ENCODE measurements at places on chromosomes 7 and 10. TPM values are rescaled to one million over a fixed set of nuclear protein-coding genes. Genes with fewer than 3 reads are reported as not detected.

- H3K27ac ChIP-seq: no peak overlapping the region
- no peaks in the 10 kb centered on the region for H3K36me3 ChIP-seq
- no peak overlapping the region for H3K4me3 ChIP-seq
- H3K4me1 ChIP-seq: peaks cover 9% of the 10 kb centered on the region
- no peaks in the 10 kb centered on the region for H3K27me3 ChIP-seq
These were observed 6.2 kb downstream of the TMEM236 start for GRCh38 chr10:17758200-17758599.

TAS2R38 gene
- total RNA-seq: not detected

DNA sequence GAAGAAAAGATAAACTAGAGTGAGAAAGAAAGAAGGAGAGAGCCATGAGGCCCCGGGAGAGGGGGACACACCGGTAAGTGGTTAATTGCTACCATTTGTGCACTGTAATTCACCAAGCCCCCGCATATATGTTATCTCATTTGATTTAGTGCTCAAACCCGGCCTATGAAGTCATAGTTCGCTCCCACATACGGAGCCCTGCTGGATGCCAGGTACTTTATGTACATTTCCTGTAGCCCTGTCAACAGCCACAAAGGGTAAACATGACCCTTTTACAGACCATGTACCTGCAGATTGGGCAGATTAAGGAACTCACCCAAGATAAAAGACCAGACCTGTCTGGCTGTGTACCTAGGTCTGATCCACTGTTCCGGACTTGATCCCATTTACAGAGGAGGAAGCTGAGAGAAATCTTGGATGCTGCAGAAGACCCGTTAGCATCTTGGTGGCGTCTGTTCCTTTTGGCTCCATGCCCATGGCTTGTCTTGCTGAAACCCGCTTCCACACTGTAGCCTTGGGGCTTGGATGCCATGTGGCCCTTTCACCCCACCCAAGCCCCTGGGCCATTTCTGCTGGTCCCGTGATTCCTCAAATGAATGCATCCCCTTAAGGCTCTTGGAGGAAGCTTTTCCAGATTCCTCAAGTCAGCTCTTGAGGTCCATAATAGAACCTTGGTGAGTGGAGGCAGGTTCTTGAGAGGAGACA is 32.3 kb downstream of the FAM241B start:
- H3K27me3 ChIP-seq: peaks cover 16% of the 10 kb centered on the region
- no peaks in the 10 kb centered on the region for H3K4me1 ChIP-seq
- no peak overlapping the region for H3K27ac ChIP-seq
- DNase-seq: no peak
- H3K36me3 ChIP-seq: no peaks in the 10 kb centered on the region
- H3K4me3 ChIP-seq: no peak overlapping the region

DNA sequence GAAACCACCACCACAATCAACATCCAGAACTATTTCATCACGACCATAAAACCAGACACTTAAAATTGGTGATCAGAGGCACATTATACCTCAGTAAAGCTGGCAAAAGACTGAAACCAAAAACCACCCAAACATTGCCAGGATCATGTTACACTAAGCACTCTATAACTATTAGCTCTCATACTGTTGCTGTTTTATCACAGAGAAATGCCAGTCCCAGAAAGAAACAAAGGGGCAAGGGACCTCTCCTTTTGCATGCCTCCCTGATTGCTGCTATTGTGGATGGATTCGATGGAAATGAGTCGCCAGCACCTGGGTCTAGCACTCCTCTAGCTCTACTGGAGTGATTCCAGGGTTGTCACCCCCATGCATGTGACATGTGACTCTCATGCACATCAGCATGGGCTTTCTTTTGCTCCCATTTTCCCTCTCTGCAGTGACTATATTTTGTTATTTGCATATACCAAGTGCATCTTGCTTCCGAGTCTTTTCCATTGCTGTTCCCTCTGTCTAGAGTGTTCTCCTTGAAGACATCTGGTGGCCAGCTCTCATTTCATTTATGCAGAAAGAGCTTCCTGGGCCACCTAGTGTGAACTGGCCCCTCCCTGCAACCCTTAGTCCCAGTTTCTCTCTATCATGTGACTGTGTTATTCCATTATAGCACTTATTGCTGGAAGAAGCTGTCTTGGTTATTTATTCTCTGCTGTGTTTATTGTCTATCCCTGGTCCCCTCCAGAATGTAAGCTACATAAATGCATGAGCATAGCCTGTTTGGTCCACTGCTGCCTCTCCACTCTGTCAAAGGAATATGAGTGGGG is 300.6 kb downstream of the PLXNA4 start:
- no peak overlapping the region for H3K4me3 ChIP-seq
- H3K4me1 ChIP-seq: no peaks in the 10 kb centered on the region
- no peak for DNase-seq

- no peaks in the 10 kb centered on the region for H3K36me3 ChIP-seq
- no peak for DNase-seq
- H3K27ac ChIP-seq: no peak overlapping the region
- H3K27me3 ChIP-seq: no peaks in the 10 kb centered on the region
These were observed 331.8 kb downstream of the NRG3 start for GRCh38 chr10:82206831-82207230.

- peak overlapping the region; percentile 78 for H3K4me3 ChIP-seq
- peaks cover 52% of the 10 kb centered on the region for H3K4me1 ChIP-seq
- H3K27ac ChIP-seq: no peak overlapping the region
- no peak for DNase-seq
- peaks cover 22% of the 10 kb centered on the region for H3K27me3 ChIP-seq
These were observed 1.2 kb downstream of the PALD1 start for GRCh38 chr10:70479626-70480238.

DENND11 gene
- total RNA-seq: 48.7 TPM

GRCh38 chr10:24685958-24686540 is 37.6 kb downstream of the ARHGAP21 start:
- no peak overlapping the region for H3K4me3 ChIP-seq
- no peaks in the 10 kb centered on the region for H3K36me3 ChIP-seq
- no peak overlapping the region for H3K27ac ChIP-seq
- DNase-seq: no peak
- H3K4me1 ChIP-seq: peaks cover 6% of the 10 kb centered on the region
- no peaks in the 10 kb centered on the region for H3K27me3 ChIP-seq

DNA sequence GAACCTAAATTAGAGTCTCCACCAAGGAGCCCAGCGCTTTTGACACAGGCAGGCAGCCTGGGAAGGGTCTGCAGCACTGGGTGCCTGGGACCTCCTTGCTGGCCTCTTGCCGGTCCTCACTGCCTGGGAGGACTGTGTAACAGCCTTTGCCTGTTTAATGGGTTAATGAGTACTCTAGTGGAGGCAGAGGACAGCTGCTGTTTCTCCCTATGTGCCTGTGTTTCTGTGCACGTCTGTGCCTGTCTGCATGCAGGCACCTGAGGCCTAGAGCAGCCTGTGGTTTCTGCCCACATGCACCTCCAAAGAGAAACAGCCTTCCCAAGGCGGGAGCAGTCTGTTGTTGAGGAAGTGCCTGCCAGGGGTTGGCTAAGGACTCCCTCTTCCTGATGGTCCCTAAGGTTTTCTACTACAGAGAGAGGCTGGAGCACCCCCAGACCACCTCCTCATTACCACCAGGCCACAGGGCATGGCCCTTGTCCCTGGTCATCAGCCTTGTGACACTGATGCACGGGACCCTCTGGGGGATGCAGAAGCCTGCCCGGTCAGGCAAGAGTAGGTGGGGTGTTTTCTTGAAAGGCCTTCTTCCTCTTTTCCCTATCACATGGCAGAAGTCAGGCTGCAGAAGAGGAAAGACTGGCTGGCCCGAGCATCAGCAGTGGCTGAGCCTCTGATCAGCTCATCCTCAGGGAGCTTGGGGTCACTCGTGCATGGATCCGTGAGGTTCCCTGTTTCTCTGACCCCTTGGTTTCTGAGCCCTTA is 14.2 kb downstream of the SLC29A3 start:
- H3K27me3 ChIP-seq: no peaks in the 10 kb centered on the region
- no peak for DNase-seq
- no peak overlapping the region for H3K27ac ChIP-seq
- no peaks in the 10 kb centered on the region for H3K4me1 ChIP-seq

DNA sequence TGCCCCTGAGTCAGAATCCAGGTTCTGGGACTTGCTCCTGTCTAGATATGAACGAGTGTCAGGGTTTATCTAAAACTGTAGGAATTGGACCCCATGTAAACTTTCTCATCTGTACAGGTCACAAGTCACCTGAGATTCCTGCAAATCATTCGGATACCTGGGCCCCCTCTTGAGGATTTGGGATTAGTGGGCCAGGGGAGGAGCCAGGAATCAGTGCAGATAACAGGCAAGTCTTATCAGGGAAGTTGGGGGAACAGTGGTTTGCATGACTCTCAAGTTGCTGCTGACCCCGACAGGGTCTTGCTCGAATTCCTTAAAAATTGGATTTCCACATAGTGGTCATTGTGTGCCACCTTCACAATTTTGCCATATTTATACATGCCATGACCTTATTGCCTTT is 188.4 kb upstream of the LYZL1 start:
- H3K4me3 ChIP-seq: no peak overlapping the region
- H3K27me3 ChIP-seq: no peaks in the 10 kb centered on the region
- no peaks in the 10 kb centered on the region for H3K4me1 ChIP-seq
- H3K36me3 ChIP-seq: no peaks in the 10 kb centered on the region

HIBADH gene
- 20.0 TPM for total RNA-seq

DNA sequence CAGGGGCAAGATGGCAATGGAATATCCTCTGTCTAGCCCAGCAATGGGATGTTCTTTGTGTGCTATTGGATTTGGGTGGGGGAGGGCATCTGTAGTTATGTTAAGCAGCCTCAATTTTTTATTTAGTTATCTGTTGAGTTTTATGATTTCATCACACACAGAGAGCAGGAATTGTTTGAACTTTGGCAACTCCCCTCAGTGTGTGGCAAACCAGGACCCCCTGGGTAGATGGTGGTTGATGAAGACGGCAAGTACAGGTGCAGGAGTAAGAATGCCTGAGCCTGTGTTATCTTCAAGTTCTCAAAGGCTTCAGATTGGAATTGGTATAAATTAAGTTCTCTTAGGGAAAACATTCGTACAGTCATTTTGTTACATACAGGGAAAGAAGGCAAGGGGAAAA is 142.4 kb upstream of the SAMD8 start:
- H3K27ac ChIP-seq: peak overlapping the region; percentile 19
- no peak for DNase-seq
- peaks cover 38% of the 10 kb centered on the region for H3K4me1 ChIP-seq
- no peaks in the 10 kb centered on the region for H3K27me3 ChIP-seq
- peaks cover 5% of the 10 kb centered on the region for H3K36me3 ChIP-seq

DNA sequence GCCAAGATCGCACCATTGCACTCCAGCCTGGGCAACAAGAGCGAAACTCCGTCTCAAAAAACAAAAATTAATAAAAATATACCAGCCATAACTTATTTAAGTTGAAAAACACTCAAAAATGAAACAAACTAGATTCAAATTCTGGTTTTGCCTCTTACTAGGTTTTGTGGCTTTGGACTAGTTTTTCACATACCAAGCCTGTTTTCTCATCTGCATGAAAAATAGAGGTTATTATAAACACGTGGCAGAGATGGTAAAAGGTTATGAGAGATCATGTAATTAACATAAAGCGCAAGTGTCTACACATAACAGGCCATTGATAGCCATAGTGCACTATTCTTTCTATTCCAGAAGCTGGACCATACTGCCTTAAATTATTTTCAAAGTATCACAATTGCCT is 35.5 kb upstream of the CABCOCO1 start:
- H3K36me3 ChIP-seq: no peaks in the 10 kb centered on the region
- peaks cover 11% of the 10 kb centered on the region for H3K27me3 ChIP-seq

Data from activated T-cell treated with anti-CD3 and anti-CD28 coated beads, Interleukin-2, amount 50 U/mL, for 72 hours (primary cell).